Stimulated activated CD8-positive, alpha-beta memory T cell treated with anti-CD3 and anti-CD28 coated beads, Interleukin-15, amount 100 ng/mL, for 48 hours (primary cell): ENCODE measurements at places on chromosomes 12 and 14.

DNA sequence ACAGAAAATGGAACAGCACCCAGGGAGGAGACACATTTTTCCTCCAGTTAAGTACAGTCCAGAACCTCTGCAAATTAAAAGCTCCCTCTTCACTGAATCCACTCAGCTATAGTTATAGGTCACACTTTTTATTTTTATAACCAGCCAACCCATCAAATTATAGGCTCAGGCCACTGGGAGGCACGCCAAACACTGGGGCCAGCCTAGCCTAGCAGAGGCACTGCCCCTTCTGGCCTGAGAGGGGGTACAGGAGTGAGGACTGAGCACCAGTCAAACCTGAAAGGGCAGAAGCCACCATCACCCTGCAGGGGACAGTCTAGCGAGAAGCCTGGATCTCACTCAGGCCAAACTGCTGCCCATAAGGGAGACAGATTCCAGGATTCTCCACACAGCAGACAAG, 19.3 kb downstream of the FMNL3 start:
- no peak for DNase-seq

DNA sequence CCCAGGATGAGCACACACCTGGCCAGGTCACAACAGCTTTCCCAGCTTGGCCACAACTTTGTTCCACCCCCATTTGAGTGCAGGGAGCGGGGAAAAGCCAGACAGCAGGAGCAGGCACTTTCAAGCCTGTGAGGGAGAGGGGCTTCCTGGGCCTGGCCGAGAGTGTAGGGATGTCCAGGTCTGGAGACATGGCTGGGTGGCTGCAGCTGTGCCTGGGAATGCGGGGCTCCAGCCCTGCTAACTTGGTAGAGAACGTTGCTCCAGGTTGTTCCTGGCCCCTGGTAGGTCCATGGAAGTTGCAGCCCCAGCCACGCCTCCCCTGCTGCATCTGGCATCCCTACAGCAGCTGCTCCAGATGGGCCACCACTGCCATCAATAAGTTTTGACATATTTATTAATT, 738.5 kb downstream of the SLC6A15 start:
- DNase-seq = no peak

DNA sequence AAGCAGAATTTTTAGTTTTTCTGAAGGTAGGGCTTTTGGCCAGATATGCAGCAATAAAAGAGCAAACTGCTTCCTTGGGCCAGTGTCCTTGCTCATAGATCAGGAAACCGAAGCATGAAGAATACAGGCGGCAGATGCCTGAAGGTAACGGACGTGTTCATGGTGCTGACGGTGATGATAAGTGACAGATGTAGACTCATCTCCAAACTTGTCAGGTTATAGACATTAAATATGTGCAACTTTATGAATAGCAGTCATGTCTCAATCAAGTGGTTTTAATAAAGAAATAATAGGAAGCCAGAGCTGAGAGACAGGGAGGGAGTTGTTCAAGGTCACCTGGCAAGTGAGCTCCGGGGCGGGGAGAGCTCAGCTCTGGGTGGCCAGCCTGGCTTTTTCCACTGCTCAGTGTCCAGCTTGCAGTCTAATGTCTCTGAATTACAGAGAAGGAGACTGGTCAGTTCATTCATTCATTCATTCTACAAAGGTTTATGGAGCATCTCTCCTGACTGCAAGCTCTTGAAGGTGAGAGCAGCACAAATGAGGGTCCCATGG, 1.0 kb downstream of the SERPINA5 start:
- no peak for DNase-seq

- DNase-seq = no peak
These were observed 14.3 kb downstream of the PPP2R5C start for GRCh38 chr14:101775826-101776225.
